Ecto neural progenitor cell (in vitro differentiated cells): ENCODE measurements at places on chromosomes 5 and 9.

DNA sequence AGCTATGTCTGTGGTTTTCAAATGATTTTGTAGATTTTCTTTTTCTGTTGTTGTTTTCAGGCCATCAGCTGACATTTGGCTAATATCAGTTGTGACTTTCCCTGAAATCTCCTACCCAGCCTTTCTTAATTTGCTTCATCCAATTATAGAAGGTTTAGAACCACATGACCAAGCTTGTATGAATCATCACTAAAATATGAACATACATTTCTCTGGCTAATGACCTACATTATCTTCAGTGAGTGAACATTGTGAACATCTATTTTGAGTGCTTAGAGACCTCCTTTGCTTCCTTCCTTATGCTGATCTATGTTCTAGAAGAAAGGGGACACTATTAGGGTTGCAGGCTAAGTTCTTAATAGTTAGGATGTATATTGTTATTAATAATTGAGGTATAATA is 532.5 kb downstream of the RAB3C start:
- DNase-seq: no peak

GRCh38 chr5:157877821-157878220 is 18.9 kb upstream of the CLINT1 start:
- no peak for DNase-seq

DNA sequence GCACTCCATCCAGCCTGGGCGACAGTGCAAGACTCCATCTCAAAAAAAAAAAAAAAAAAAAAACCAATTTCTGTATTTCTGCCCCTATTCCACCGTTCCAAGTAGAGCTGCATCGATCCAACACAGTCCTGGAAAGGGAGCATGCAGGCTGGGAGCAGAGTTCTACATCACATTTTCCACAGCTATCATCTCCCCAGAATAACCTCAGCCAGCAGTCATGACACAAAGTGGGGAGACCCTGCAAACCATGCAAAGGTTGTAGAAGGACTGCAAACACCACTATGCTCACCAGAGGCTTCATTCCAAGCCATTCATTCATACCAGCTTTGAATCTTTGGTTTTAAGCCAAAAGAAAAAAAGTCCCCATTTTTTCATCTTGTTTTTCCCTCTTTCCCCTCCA is 20.8 kb upstream of the ZNF354A start:
- DNase-seq: no peak

- DNase-seq: no peak
Observed at GRCh38 chr9:98302150-98302549, 46.7 kb upstream of the TBC1D2 start.

- no peak for DNase-seq
Observed at GRCh38 chr5:174423558-174423957, 300.8 kb upstream of the MSX2 start.

GRCh38 chr9:129446828-129447550 is 173.9 kb downstream of the C9orf50 start:
- DNase-seq: no peak

DNA sequence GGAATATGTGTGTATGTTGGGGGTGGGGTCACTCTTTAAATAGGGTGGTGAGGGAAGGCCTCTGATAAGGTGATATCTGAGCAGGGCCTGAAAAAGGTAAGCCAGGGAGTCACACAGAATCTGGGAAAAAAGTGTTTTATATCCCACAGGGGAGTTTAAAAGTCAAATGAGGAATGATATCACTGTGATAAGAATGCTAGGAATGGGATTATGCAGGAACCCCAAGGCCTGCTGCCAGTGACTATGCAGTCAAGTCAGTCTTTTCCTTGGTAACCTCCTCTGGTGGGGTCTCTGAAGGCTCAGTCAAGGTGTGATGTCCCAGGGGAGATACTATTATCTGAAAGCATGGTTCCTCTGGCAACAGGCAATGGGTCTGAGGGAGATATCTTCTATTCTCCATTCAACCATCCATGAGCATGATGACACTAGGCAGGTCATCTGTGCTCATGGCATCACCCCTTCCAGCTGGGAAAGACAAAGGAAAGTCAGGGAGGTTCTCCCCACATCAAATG is 53.5 kb downstream of the GRIA1 start:
- no peak for DNase-seq

- no peak for DNase-seq
Observed at GRCh38 chr9:74336161-74336560, 161.0 kb upstream of the RORB start.

DNA sequence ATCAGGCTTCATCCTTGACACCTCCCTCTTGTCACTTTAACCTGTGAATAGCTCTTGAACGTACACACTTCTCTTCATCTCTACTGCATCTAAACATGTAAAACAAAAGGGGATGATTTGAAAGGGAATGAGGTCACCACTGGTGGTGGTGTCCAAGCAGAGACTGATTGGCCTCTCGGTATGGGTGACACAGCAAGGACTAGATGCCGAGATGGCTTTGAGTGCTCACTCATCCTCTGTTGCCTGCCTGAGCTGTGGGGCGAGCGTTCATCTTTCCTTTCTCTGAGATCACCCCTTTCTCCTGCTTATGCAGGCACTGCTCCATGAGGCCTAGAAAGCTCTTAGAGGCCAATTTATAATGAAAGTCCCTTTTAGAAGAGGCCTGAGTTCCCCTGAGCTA is 51.9 kb downstream of the SEC61B start:
- no peak for DNase-seq
